ENCODE measurements at places on chromosomes 7 and 10.

DNA sequence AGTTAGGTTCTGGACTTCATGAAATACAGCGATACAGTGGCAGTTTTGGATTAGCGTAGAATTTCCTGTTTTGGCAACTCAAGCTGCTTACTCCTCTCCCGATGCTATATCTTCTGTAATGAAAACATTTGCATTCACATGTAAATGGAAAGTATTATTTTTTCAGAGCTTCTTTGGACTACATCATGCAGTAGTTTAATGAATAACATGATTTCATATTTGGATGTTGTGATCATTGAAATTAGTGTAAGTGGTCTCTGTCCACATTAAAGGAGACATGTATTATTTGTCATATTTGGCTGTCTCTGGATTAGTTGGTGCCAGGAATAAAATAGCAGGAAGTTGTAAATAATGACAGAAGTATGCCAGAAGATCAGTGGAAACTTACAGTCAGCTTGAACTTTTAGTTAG, 331.6 kb downstream of the GFRA1 start:
- DNase-seq, result no peak

DNA sequence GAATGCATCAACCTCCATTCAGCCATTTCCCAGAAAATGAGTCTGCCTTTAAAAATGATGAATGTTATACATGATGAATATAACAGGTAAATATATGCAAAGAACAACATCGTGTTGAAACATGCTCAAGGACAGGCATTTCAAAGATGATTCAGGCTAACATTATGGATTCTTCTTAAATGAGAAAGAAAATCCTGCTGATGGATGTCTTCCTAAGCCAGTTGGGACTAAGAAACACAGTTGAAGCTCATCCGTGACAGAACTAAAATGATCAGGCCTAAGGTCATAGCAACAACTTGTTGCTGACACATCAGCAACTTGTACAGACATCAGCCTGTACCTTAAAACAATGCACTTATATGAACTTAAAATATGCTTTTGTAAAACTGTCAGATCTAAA, 267.9 kb downstream of the MAGI2 start:
- DNase-seq, result no peak

- no peak for DNase-seq
Measured at GRCh38 chr7:105191331-105191730, 177.3 kb downstream of the KMT2E start.

DNA sequence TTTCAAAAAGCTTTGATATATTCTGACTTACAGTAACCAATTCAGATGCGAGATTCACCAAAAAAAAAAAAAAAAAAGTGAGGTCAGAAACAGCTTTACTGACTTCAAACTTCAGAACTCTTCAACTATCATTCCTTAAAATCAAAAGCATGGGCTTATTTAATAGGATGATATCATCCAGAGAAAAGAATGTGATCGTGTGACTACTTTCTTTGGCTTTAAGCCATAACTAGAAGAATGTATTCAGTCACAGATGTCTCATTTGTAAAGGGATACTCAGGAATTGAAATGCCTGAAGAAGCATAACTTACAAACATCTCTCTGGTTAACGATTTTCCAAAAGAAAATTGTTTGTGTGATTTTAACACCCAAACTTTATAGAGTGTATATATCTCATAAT, 11.5 kb downstream of the TPK1 start:
- DNase-seq, result no peak

DNA sequence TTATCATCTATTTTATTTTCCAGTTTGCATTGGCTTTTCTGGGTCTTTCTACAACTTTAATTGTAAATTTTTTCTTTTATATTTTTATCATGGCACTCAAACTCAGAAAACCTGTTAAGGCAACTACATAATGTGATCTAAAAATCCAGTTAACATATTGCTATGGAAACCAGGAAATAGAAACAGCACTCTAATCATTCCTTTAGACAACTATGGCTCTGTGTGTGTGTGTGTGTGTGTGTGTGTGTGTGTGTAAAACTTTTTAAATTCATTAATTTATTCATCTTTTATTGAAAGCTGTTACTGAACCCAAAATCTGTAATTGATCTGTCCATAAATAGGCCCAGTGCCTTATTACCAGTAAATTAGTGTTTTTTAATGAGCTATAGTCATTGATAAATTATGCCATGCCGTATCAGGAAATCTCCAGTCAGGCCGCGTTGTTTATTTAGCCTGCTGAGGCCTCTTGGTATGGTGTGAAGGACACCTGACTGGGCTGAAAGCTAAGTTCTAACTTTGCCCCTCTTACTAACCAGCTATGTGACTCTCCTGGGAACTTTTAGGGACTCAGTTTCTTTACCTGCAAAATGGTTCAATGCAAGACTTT, 1.5 kb upstream of the MET start:
- no peak for DNase-seq

- no peak for DNase-seq
Measured at GRCh38 chr7:26054386-26054785, 97.6 kb upstream of the NFE2L3 start.
